Osteoblast (primary cell): ENCODE measurements at places on chromosomes 4 and X. TPM values are rescaled to one million over a fixed set of nuclear protein-coding genes. Genes with fewer than 3 reads are reported as not detected.

DNA sequence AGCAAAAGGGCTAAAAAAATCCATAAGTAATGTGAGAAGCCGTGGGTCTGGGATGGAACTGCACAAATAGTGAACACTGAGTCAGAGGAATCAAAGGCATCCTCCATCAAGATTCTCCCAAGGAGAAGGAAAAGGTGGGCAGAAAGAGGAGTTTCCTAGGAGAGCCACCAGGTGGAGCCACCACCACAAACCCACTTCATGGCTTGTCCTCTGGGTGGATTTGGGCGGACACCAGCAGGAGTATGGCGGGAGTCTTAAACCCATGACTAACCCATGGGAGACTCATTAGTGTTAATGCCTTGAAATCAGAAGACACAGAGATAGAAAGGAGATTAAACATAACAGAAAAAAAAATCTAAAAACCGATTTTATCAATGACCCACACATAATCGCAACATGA lies 147.7 kb downstream of the SH3KBP1 start:
- DNase-seq: peak; percentile 86

GRCh38 chrX:25009407-25009806 lies 6.4 kb downstream of the ARX start:
- DNase-seq: no peak

DNA sequence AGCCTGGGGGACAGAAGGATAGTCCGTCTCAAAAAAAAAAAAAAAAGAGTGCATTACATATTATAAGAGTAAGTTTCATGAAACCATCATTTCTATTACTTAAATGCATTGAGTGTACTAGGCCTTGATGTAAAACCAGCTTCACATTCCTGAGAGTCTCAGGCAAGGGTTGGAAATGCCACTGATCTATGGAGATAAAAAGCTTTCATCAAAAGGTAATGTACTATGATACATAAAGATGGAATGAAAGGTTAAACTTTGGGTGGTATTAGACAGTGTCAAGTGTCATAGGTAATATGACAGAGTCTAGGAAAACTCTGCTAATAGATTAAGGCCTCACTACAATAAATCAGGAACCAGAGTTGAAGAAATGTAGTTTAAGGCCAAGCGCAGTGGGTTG lies 7.4 kb downstream of the CFAP97 start:
- DNase-seq: no peak

The GAGE13 gene
- not detected in 2 replicates for total RNA-seq

The AMTN gene
- total RNA-seq: not detected in 2 replicates

DNA sequence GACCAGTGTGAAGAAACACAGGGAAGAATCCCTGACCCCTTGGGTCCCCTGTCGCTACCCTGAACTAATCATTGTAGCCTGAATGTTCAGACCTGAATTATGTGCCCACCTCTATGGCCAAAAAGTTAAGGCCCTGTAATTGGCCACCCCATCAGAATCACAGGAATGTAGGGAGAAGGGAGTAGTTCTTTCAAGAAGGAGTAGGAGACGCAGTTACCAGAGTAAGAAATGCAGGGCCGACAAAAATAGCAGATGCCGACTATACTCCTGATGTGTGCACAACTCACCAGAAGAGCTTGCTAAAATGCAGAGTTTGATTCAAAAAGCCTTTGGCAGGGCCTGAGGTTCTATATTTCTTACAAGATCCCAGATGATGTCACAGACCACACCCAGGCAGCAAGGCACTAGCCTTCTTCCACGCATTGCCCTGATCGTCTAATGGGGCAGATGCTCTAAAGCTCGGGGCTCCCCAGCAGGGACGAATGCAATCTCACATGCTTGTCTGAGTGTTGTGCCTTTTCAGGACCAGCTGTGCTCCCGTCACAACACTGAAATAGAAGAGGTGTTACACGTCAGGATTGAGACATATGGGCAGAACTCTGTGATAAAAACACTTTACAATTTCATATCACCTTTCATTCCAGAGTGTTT lies 161.0 kb upstream of the FAM241A start:
- DNase-seq: no peak
